ENCODE measurements at places on chromosomes 1 and 21.

DNA sequence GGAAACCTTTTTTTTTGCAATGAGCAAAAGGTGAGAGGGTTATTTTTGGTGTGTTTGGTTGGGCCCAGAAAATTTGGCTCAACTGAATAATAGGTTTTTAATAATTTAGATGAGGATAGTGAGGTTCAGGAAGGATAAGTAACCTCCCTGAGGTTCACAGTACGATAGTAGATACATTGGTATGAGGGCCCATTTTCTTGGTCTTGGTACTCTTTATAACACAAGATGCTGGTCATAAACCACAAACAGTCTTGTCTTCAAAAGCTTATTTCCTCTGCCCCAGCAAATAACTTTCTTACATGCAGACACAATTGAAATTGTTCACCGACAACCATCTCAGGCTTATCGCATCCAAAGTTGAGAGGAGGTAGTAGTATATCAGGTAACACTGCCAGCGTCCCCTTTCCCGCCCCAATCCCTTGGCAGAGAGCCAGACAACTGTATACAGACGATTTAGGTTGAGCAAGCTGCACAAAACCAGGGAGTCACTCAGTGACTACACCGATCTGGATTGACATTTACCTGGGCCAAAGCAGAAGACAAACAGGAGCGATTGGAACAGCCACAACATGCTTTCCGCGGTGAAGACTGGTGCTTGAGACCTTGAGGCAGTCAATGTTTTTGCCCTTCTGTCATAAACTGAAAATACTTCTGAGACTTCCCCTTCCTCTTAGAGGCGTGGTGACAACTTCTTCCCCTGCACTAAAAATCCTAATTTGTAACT is at the start of gene SLAMF6:
Gene SLAMF6, minus strand, starts transcription at position 634 of the 724 bp plus-strand sequence. Its CDS starts 63 bp downstream, at position 571.
- DNase-seq = peak; percentile 40

- DNase-seq = no peak
Observed at GRCh38 chr1:115761601-115762302, 6.8 kb downstream of the CASQ2 start.

- no peak for DNase-seq
Observed at GRCh38 chr1:64172458-64172983, 30.9 kb upstream of the UBE2U start.

DNA sequence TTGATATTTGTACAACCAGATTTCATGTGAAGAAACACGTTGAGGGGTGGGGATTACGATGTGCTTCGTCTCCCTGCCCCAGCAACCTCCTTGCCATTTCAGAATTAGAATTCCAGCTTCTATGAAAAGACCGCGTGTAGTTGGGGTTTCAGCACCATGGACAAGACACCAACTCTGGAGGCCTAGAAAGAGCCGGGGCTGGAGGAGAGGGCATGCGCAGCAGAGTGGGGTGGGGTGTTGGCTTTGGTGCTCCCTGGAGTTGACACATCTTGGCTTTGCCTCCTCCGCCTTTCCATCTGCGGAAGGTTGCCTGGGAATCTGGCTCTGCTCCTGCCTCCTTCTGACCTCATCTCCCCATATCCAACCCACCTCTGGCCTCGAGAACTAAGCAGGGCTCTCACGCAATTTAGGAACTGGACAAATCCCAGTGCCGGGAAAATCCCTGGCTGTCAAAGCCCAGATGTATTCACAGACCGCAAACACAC is 11.8 kb downstream of the HTR6 start:
- DNase-seq = no peak

DNA sequence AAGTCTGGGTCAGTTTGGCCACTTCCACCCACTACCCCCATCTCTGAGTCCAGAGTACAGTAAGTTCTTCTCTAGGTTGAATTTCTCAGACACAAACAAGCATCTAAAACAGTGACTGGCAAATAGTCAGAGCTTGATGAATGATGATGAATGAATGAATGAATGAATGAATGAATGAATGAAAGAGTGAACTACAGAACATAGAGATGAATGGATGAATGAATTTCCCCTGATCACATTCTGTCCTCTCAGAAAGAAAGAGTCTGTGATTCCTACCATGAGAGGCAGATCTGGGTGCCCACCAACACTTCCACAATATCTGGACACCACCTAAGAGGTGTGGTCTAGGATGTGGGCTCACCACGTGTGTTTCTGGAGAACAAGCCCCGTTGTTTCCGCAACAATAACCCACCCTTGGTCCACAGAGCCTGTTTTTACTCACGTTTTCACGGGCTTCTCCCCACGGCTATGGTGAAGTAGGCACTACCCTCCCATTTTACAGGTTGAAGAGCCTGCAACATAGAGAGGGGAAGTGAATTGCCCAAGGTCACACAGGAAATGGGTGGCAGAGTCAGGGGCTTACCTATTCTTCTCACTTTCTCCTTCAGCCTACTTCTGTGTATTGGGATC is 40.2 kb upstream of the IFFO2 start:
- DNase-seq = no peak

DNA sequence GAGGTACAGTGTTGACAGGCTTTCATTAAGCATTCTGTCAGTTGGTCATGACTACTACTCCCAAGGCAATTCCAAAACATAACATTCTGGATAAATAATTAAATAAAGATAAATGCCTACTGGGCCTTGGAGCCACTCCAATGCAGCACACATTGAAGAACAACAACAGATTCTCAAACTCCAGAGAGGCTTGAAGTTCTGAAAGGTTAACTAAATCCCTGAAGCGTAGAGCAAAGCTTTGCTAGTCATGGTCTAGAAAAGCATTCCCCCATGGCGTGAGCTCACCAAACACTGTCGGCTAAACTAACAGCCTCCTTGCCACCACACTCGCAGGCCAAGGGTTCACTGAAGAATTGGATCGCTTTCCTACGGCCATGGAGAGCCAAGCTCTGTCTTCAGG is 268.0 kb downstream of the ATG4C start:
- DNase-seq = no peak

- peak; percentile 0 for DNase-seq
Observed at GRCh38 chr1:227890451-227891222, 57.1 kb downstream of the WNT9A start.

DNA sequence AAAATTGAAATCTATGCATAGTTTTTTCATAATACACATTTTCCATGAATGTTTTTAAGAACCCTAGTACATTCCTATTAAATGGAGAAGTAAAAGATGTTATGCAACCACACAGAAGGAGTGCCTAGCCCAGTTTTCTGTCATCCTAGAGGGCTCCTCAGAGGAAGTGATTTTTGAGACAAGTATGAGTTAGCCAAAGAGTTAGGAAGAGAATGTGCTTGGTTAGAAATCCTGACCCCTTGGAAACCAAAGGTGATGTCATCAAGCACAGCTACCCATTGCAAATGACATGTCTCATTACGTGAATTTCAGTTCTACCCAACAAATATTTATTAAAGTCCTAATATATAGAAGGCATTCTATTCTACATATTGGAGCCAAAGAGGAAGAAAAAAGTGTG is 88.9 kb upstream of the TNFSF4 start:
- DNase-seq = no peak

DNA sequence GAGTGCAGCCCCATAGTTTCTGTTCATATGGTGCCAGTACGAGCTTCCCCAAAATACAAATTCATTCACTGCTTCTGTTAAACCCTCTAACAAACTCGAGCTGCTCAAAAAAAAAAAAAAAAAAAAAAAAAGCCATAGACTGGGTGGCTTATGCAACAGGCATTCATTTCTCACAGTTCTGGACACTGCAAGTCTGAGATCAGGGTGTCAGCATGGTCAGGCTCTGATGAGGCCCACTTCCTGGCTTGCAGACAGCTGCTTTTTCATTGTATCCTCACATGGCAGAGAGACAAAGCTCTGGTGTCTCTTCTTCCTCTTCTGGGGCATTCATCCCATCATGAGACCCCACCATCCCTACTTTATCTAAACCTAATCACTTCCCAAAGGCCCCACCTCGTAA is 121.6 kb downstream of the PTBP2 start:
- no peak for DNase-seq

- DNase-seq = no peak
Observed at GRCh38 chr1:106889059-106889458, 167.4 kb upstream of the PRMT6 start.

DNA sequence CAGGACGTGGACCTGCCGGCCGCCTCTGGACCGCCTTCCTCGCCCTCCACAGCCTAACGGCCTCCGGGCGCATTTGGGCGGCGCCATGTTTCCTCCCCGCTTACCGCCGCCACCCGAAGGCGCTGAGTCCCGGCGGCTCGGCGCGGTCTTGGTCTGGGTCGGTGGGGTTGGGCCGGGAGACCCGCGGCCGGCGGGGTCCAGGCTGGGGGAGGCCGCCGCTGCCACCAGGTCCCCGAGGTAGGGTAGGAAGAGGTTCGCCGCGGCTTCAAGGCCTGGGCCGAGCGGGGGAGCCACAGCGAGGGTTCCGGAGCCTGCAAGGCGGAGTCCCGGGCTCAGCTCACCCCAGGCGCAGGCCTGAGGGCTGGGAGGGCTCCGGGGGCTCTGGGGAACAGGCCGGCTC is 5.5 kb downstream of the OR2C3 start:
- DNase-seq = no peak

GRCh38 chr1:72759486-72759885 is 477.1 kb upstream of the NEGR1 start:
- DNase-seq = no peak
